ENCODE measurements at places on chromosomes 6 and 20.

- no peak for DNase-seq
Measured at GRCh38 chr6:134640229-134640628, 309.7 kb downstream of the ALDH8A1 start.

- DNase-seq = no peak
Measured at GRCh38 chr6:52328729-52329128, 33.2 kb upstream of the PAQR8 start.

DNA sequence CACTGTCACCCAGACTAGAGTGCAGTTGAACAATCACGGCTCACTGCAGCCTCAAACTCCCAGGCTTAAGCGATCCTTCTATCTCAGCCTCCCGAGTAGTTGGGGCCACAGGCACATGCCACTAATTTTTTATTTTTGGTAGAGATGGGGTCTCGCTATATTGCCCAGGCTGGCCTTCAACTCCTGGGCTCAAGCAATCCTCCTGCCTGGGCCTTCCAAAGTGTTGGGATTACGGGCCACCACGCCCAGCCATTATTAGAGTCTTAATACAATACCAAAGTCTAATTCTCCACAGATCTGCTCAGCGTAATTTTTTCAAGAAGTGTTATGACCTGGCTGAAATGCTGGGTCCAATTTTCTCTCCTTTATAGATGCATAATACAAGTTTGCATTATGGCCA lies 3.0 kb downstream of the GCLC start:
- no peak for DNase-seq

DNA sequence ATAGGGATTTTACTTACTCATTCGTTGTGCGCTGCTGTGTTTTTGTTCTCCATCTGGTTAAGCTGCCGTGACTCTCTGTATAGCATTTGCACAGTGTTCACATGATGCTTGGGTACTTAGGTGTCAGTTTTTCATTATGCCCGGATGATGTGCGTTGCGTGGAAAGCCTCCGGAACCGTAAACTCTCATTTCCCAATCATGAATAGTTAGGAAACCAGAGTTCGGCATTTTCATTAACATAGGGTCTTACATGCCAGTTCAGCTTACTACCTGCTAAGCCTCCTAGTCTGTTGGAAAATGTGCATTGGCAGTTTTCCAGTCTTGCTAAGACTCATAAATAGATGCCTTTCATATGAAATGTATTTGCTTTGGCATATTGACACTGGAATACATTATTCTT lies 483.4 kb upstream of the FLRT3 start:
- no peak for DNase-seq

DNA sequence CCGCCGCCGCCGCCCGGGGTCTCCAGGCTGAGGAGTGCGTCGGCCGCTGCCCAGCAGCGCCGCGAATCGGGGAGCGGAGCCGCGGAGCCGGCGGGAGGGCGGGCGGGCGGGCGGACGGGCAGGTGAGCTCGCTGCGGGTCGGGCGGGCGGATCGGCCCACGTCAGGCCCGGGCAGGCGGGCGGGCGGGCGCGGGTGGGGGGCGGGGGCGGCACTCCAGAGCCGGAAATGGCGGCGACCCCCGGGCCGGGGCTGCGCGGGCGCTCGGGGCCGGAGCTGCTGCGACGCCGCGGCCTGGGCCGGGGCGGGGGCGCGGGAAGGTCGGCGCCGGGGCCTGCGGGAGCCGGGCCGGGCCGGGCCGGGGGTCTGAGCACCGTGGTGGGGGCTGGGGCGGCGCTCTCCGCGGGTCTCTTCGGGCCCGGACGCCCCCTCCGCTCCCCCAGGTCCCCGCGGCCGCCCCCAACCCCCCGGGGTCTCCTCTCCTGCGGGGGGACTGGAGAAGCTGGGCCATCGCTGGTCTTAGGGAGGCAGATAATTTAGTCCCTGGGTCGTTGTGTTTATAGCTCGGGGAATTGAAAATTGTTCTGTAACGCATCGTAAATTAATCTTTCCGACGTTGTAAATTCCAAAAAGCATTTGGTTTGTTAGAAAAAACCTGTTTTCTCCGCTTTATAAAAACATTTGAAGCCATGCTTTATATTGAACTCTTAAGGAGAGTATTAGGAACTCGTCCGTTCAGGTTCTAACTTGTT lies 451 bp downstream of the DNAJC5 start:
- DNase-seq = no peak

DNA sequence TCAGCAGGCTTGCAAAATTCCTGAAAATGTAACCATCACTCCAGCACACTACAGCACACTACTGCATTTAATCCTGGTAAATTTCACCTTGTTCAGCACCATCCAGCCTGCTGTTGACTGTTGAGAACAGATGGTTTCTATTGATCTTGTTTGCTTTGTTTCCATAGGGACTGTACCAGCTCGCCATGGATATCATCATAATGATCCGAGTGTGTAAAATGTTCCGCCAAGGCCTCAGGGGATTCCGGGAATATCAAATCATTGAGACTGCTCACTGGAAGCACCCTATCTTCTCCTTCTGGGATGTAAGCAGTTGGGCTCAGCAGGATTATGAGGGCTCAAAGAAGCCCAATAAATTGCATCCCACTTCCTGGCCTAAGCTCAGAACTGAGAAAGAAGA lies 4.1 kb downstream of the CNBD2 start:
- peak; percentile 29 for DNase-seq

DNA sequence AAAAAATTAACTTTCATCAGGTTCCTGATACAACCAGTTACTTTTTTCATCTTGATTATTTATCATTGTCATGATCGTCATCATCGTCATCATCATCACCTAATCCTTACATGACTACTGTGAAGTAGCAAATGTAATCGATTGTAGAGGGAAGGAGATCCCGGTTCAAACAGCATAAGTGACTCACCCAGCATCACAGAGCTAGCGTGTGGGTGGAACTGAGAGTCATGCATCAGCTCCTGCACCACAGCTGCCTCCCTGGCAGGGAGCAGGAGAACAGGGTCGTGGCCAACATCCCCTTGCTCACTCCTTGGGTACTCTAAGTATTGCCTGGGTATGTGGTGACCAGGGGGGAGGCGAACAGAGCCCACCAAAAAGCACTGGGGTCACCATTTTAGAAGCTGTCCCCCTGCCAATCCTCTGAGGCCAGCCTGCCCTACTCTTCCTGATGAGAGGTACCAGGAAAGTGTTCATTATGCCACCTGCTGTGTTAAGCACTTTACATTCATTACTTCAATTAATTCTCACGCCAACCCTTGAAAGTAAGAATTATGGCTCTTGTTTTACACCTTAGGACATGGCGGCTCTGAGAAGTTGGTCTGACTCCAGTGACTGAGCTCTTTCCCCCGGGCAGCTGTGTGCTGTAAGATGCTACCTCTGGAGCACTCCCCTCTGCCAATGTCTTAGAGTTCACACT lies 425.2 kb downstream of the CD83 start:
- peak; percentile 54 for DNase-seq

DNA sequence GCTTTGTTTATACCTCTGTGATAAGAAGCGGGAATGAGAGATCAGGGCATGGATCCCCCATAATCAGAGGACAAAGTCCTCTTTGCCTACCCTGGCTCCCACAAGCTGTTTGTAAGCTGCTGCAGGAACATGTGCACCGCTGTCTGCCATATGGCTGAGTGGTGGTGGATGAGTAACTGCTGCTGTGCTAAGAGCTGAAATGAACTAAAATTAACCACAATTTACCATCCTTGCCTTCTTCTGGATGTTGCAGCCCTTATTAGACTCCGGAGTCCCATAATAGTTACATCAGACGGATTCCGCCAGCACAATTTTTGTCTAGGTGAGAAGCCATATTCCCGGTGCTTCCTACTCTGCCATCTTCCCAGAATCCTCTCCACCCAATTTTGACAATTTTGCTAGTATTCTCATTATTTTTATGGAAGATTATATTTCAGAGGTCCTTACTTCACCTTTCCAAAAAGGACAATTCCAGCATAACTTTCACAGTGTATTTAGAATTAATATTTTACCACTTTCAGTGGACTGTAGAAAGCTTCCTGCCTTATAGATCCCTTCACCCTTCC lies 6.0 kb upstream of the CMTR1 start:
- peak; percentile 15 for DNase-seq

DNA sequence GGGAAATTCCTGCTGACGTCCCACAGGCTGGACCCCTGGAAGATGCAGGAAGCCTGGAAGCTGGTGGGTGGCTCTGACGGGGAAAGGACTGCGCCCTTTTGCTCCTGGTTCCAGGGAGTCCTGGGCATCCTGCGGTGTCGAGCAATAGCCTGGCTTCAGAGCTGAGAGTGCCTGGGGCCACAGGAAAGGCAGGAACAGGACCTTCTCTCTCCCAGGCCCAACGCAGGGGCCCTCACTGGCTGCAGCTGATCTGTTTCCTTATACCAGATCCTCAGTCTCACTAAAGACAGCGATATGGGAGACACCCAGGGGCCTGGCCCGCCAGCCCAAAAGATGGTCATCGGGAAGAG lies 1.4 kb downstream of the B3GALT4 start:
- DNase-seq = no peak

DNA sequence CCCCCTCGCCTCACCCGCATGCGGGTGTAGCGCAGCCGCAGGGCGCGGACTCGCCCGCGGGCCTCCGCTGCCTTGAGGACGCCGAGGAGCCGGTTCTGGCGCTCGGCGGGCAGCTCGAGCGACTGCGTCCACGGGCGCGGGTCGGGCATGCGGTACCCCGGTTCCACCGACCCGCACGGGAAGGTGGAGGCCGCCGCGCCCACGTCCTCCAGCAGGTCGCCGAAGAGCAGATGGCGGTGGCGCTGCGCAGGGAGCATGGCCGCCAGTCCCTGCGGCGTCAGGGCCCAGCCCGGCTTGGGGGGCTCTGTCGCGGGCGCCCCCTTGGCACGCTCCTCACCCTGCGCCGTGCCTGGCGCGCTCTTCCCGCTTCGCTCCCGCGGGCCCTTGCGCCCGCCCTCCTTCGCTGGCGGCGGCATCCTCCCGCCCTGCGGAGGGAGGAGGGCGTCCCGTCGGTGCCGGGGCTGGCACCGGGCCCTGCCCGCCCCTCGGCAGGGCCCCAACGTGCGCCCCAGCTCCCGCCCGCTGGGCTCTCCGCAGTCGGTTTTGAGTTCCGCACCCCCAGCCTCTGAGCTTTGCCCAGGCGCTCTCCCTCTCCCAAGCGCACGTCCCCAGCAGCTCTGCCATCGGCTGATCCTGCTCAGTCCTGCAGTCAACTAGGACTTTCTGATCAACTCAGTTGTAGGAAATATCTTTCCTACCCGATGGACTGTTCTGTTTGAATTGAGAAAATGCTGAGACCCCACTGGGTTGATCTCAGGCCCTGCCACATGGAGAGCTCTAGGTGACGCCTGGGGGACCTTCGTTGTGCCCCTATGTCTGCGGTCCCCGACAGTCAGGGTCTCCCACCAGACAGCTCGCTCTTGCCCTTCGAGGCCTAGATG lies at the start of gene LKAAEAR1:
TSS of gene LKAAEAR1 (minus strand) at position 595 of the 881 bp plus-strand sequence. CDS start at position 416, 179 bp downstream.
- DNase-seq = no peak

DNA sequence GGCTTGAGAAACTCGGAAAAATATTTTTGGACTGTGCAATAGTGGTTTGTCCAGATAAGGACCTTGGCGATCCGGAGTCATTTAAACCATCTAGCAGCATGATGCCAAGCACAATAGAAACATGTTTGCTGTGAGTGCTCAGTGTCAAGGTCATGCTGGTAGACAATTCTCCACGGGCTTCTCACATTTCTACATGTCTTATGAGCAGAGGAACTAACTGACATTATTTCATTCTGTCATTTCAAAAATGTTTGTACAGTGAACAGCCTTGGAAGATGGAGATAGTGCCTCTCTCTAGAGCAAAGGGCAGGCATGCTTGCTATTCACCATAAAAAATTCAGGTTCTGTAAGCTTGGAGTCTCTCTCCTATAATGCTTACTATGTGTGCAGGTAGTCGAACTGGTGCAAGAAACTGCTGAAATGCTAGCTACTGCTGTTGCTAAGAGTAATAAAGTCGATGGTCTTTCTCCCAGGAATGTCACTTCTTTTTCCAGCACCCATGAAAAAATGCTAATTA lies 25.4 kb upstream of the CCN2 start:
- DNase-seq = peak; percentile 54

DNA sequence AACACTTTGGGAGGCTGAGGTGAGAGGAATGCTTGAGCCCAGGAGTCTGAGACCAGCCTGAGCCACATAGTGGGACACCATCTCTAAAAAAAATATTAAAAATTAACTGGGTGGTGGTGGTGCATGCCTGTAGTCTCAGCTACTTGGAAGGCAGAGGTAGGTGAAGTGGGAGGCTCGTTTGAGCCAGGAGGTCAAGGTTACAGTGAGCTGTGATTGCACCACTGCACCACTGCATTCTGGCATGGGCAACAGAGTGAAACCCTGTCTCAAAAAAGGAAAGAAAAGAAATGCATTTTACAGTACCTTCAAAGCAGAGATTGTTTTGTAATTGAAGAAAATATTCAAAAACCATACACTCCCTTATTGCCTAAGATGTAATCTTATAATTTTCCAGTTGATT lies 6.5 kb downstream of the OCSTAMP start:
- no peak for DNase-seq

DNA sequence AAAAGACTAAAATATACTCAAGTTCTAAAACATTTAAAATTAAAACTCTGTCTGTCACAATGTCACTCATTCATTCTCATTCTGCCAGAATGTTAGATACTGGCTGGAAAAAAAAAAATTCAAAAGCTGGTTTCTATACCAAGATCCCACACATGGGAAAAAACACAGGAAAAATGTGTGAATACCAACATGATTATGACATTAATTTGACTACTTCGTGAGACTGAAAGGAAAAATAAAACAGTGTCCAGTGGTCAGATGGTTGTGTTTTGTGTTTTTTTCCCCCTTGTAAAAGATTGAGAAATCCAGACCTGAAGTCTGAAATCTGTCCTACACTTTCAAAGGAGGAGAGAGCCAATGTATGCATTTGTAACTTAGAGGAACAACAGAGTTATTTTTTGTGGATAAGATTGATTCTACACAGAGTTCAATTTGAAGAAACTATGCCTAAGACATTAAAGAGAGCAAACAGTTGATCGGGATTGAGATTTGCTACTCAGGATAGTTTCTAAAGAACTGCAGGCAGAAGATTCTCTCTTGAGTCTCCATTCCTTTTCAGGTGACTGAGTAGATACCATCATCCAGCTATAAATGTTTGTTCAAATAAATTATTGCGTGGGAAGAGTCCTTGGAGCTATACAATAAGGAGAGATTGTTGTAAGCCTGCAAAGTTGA lies 39.2 kb upstream of the TXLNB start:
- DNase-seq = peak; percentile 75

- DNase-seq = peak; percentile 58
Measured at GRCh38 chr6:151240036-151240685, 394 bp downstream of the AKAP12 start.

GRCh38 chr6:105646391-105646867 lies 243.5 kb upstream of the PREP start:
- peak; percentile 1 for DNase-seq

- DNase-seq = no peak
Measured at GRCh38 chr6:16223362-16223761, 15.0 kb upstream of the GMPR start.

GRCh38 chr6:13428583-13429405 lies 58.6 kb downstream of the GFOD1 start:
- DNase-seq = no peak

- DNase-seq = peak; percentile 27
Measured at GRCh38 chr6:95431637-95432228, 145.6 kb upstream of the MANEA start.

DNA sequence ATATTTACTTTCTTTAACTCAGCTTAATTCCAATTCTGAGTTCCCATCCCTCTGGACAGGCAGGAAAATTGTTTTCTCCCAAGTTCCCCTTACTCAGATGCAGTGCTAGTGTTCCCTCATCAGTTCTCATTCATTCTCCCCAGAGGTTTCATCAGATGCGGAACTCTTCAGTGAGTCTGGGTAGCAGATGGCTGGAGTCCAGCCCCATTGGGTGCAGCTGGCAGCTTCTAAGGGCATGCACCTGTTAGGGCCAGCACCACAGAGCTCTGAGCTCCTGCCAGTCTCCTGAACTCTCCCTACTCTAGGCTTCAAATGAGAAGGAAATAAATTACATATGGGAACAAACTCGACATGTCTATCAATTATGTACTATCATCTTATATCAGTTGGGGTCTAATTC lies 76.6 kb downstream of the SOD2 start:
- no peak for DNase-seq
